ENCODE measurements at places on chromosomes 7 and 10.
A peak's percentile ranks its signal among the peaks of the same experiment; 100 is the strongest.

DNA sequence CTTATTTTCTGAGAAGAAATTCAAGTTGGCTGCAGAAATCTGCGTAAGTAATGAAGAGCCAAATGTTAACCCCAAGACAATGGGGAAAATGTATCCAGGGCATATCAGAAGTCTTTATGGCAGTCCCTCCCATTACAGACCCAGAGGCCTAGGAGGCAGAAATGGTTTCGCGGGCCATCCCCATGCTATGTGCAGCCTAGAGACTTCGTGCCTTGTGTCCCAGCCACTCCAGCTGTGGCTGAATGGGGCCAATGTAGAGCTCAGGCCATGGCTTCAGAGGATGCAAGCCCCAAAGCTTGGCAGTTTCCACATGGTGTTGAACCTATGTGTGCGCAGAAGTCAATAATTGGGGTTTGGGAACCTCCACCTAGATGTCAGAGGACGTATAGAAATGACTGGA is 131.9 kb downstream of the GPR37 start:
- H3K36me3 ChIP-seq: no peaks in the 10 kb centered on the region
- DNase-seq: no peak
- H3K27ac ChIP-seq: no peak overlapping the region
- no peaks in the 10 kb centered on the region for H3K27me3 ChIP-seq

- no peak overlapping the region for H3K27ac ChIP-seq
- no peaks in the 10 kb centered on the region for H3K27me3 ChIP-seq
- no peaks in the 10 kb centered on the region for H3K36me3 ChIP-seq
- no peaks in the 10 kb centered on the region for H3K4me1 ChIP-seq
- H3K4me3 ChIP-seq: no peak overlapping the region
Measured at GRCh38 chr10:33453081-33454025, 118.9 kb upstream of the NRP1 start.

DNA sequence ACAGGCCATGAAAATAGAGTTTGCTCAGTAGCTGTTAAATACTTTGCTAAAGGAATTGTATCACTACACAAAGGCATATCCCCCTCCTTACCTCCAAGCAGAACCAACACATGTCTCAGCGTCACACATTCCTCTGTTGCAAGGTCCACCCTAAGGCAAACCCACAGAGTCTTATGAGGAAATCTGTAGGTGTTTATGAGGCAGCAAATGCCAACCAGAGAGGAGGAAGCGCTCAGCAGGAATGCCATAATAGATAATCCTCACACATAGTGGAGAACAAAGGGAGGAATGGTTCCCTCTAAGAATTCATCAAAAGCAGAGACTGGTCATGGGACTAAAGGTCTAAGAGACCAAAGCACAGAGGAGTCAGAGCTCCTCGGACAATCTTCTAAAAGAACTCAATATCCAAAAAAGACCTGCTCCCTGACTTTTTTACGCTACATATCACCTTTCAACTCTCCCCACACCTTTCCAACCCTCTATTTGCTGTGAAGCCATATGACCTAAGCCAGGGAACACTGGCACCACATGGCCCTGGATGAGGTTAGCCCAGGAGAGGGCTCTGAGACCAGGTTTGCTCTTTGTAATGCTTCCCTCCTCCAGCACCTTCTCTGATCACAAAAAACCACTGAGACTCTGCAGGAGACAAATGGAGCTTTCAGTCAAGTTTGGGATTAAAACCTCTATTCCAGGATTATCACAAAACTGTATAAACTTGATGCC is 7.3 kb downstream of the SLC25A13 start:
- H3K27me3 ChIP-seq: no peaks in the 10 kb centered on the region
- H3K36me3 ChIP-seq: peaks cover 5% of the 10 kb centered on the region
- peaks cover 71% of the 10 kb centered on the region for H3K4me1 ChIP-seq

DNA sequence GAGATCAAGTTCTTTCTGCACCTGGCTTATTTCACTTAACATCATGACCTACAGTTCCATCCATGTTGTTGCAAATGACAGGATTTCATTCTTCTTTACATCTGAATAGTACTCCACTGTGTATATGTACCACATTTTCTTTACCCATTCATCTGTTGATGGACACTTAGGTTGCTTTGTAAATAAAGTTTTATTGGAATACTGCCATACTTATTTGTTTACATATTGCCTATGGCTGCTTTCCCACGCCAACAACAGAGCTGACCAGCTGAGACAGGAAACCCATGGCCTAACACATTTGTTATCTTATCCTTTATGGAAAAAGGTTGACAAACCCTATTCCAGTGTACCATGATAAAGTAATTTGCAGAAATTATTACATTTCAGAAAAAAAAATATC is 153.7 kb downstream of the GLI3 start:
- no peak overlapping the region for H3K4me3 ChIP-seq
- no peaks in the 10 kb centered on the region for H3K4me1 ChIP-seq
- H3K36me3 ChIP-seq: no peaks in the 10 kb centered on the region
- no peaks in the 10 kb centered on the region for H3K27me3 ChIP-seq
- H3K27ac ChIP-seq: no peak overlapping the region

GRCh38 chr10:71684356-71685173 is 35.0 kb downstream of the C10orf105 start:
- H3K27ac ChIP-seq: no peak overlapping the region
- no peaks in the 10 kb centered on the region for H3K36me3 ChIP-seq
- DNase-seq: peak; percentile 38
- H3K4me3 ChIP-seq: no peak overlapping the region

GRCh38 chr7:106062006-106062405 is 50.1 kb downstream of the SYPL1 start:
- no peak for DNase-seq
- H3K4me3 ChIP-seq: no peak overlapping the region
- peaks cover 40% of the 10 kb centered on the region for H3K4me1 ChIP-seq
- H3K27me3 ChIP-seq: no peaks in the 10 kb centered on the region
- no peak overlapping the region for H3K27ac ChIP-seq
- H3K36me3 ChIP-seq: no peaks in the 10 kb centered on the region

DNA sequence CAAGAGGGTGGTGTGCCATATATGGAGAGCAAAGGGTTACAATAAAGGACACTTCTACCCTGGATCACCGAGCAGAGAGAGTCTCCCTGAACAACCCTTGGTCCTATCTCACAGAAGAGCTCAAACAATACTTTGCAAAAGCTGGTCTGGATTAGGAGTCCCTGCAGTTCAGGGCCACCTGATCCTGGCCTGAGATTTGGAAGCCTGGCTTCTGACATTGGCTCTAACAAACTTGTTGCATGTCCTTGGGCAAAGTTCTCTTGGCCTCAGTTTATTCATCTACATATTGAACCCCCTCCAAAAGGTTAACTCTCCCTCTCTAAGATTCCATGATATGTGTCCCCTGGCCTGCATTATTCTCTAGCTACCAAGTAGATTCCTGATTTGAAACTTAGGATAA is 1.7 kb downstream of the RBP4 start:
- H3K27me3 ChIP-seq: peaks cover 44% of the 10 kb centered on the region
- H3K27ac ChIP-seq: no peak overlapping the region
- H3K4me1 ChIP-seq: no peaks in the 10 kb centered on the region
- no peaks in the 10 kb centered on the region for H3K36me3 ChIP-seq
- DNase-seq: no peak

DNA sequence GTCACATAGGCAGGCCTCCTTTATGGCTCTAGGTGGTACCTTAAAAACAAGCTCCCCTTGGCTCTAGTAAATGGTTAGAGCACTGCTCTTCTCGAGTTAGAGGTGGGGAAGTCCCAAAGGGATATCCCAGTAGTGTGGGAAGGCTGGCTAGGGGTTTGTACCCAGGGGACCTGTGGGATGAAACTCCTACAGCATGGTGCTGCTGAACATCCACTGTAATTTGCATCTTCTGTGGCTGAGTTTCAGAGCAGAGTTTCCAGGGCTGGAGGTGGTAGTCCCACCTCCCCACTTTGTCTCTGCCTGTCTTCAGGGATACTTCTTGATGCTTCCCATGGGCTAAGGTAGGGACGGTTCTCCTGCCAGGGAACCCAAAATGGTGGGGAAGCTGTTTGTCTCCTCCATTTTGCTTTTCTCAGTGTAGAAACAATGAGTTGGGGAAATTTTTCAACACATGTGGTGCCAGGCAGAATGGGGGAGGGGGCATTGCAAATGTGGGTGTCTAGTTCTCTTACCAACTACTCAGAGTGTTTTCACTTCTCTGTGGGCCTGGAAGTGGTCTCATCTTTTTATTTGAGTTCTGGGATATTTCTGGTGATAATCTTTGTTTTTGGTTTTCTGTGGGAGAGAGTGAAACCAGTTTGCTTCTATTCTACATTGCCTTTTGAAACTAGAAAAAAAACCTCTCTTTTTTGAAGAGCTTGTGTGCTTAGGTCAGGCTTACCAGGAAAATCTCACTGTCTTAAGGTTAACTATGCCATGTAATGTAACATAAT is 36.3 kb downstream of the SCART1 start:
- H3K27ac ChIP-seq: no peak overlapping the region
- no peak for DNase-seq
- no peaks in the 10 kb centered on the region for H3K27me3 ChIP-seq
- H3K4me1 ChIP-seq: no peaks in the 10 kb centered on the region
- H3K36me3 ChIP-seq: no peaks in the 10 kb centered on the region

GRCh38 chr10:12423896-12424295 is 74.5 kb downstream of the CAMK1D start:
- no peaks in the 10 kb centered on the region for H3K36me3 ChIP-seq
- H3K27me3 ChIP-seq: no peaks in the 10 kb centered on the region
- DNase-seq: no peak
- no peak overlapping the region for H3K4me3 ChIP-seq
- H3K27ac ChIP-seq: no peak overlapping the region

DNA sequence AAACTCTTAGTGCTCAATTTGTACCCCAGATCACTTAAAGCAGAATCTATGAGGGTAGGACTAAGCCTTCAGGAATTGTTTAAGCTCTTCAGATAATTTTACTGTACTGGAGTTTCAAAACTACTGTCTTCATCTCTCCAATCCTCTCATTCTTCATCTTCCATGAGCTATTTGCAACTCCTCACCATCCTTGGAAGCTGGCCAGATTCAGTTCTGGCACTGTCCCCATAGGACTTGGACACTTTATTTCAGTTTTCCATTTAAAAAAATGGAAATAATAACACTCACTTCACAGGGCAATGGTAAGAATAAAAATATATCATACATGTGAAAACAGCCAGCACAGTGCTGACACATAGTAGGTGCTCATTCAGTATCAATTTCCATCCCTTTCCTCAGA is 74.6 kb downstream of the PPP1R17 start:
- H3K27me3 ChIP-seq: no peaks in the 10 kb centered on the region
- no peaks in the 10 kb centered on the region for H3K36me3 ChIP-seq
- H3K4me1 ChIP-seq: no peaks in the 10 kb centered on the region
- H3K4me3 ChIP-seq: no peak overlapping the region
- DNase-seq: peak; percentile 36

GRCh38 chr10:79027147-79028055 is 41.4 kb upstream of the ZMIZ1 start:
- H3K4me3 ChIP-seq: no peak overlapping the region
- no peaks in the 10 kb centered on the region for H3K36me3 ChIP-seq

GRCh38 chr7:64180989-64181388 is 26.0 kb upstream of the ZNF735 start:
- H3K4me1 ChIP-seq: no peaks in the 10 kb centered on the region
- no peaks in the 10 kb centered on the region for H3K36me3 ChIP-seq
- DNase-seq: no peak

GRCh38 chr7:158369866-158370265 is 217.8 kb downstream of the PTPRN2 start:
- no peaks in the 10 kb centered on the region for H3K36me3 ChIP-seq
- H3K4me1 ChIP-seq: no peaks in the 10 kb centered on the region
- DNase-seq: no peak
- no peak overlapping the region for H3K4me3 ChIP-seq
- no peak overlapping the region for H3K27ac ChIP-seq

GRCh38 chr7:71286336-71286735 is 154.4 kb downstream of the GALNT17 start:
- H3K4me3 ChIP-seq: no peak overlapping the region
- no peak overlapping the region for H3K27ac ChIP-seq
- H3K36me3 ChIP-seq: no peaks in the 10 kb centered on the region
- no peaks in the 10 kb centered on the region for H3K27me3 ChIP-seq
- DNase-seq: peak; percentile 35

- peak; percentile 42 for DNase-seq
- H3K4me3 ChIP-seq: no peak overlapping the region
- no peaks in the 10 kb centered on the region for H3K27me3 ChIP-seq
- H3K27ac ChIP-seq: peak overlapping the region; percentile 73
- H3K4me1 ChIP-seq: peaks cover 7% of the 10 kb centered on the region
Measured at GRCh38 chr10:103727546-103727963, 127.8 kb downstream of the SH3PXD2A start.

DNA sequence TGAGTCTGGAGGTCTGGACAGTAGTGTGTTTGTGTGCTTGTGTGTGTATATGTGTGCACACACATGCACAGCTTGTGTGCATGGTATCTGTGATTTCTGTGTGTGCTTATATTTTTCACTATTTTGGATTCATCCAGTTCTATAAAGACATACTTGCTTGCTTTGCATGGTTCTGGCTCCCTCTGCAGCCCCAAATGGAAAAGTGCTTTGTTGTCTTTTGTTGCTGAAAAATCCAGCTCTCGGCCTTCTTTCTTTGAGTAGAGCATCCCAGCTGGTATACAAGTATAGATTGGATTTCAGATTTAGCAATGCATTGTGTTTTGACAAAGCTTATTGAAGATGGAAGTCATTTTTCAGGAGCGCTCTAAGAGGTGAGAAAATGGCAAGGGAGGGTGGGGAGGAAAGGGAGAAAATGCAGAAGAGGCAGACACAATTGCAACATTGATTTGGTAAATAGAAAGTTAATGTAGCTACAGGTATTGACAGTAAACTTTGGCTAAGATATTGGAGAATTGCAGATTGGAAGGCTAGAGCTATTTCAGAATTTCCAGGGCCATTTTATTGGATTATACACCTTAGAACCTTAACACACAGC is 333.9 kb downstream of the AUTS2 start:
- H3K4me3 ChIP-seq: no peak overlapping the region
- H3K36me3 ChIP-seq: no peaks in the 10 kb centered on the region
- H3K27ac ChIP-seq: no peak overlapping the region
- no peaks in the 10 kb centered on the region for H3K4me1 ChIP-seq
- no peaks in the 10 kb centered on the region for H3K27me3 ChIP-seq

GRCh38 chr10:104267721-104268404 is 1.1 kb upstream of the GSTO2 start:
- H3K36me3 ChIP-seq: no peaks in the 10 kb centered on the region
- peak overlapping the region; percentile 60 for H3K4me3 ChIP-seq
- no peaks in the 10 kb centered on the region for H3K27me3 ChIP-seq
- DNase-seq: no peak
- H3K27ac ChIP-seq: peak overlapping the region; percentile 81

All from heart right ventricle (tissue), 16 donors.